ENCODE measurements at places on chromosomes 7 and 10.

DNA sequence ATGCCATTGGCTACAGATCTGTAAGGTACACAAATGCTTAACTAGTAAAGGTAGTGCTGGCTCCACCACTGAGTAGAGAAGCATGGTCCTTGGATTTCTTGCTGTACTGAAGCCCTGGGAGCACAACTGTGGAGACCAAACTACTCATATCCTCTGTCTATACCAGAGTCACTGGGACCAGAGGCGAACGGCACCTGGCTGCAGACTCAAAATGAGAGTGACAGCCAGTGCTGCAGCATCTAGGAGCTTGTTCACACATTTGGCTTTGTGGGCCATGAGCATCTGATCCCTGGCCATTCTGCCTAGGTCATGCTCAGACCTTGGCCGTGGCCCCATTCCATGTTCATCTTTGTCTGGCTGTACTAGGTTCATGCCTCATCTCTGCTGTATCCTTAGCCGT is 31.9 kb downstream of the LRRC18 start:
- no peak for DNase-seq

DNA sequence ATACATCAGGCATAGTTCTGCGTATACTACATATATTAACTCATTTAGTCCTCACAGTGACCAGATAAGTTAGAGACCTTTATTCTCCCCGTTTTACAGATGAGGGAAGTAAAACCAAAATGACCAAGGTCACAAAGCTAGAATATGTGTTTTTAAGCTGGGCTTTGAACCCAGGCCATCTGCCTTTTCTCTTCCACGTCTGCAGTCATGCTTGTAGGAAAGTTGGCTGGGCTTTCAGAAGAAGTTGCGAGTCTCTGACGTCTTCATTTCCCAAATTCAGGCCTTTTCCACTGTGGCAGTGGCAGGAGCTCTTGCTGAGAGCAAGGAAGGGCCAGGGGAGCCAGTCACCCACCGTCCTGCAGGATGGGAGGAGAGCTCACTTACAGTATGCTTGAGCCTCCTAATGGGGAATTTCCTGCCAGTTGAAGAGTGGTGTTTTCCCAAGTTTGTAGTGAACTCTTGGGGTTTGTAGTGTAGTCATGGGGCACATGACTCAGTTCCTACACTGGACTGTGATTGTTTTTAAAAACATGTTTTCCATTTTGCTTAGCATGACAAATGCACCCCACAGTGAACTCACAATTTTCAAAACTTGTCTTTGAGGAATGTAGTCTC is 34.2 kb downstream of the CYP17A1 start:
- DNase-seq, result no peak

GRCh38 chr7:99140813-99141212 is 3.1 kb downstream of the SMURF1 start:
- DNase-seq, result no peak

GRCh38 chr7:42055171-42055570 is 181.8 kb downstream of the GLI3 start:
- DNase-seq, result no peak

DNA sequence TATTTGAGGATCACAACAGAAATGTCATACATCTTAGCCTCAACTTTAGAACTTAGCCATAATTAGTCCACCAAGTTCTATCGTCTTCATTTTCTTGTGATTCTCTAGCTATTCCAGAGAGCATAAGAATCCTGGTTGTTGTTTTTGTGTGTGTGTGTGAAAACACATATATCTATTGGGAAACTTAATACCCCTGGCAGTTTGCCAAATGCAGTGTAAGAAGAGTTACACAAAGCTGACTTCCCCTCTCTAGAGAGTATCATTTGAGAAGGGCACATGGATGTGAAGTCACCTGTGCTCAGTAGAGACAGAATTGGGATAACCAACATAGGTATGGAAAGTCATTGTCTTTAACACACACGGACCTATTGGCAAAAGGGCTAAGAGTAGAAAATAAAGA is 19.3 kb downstream of the FOXI2 start:
- DNase-seq, result no peak

- no peak for DNase-seq
These were observed 276.1 kb downstream of the ELFN1 start for GRCh38 chr7:1946025-1946772.

- DNase-seq, result no peak
These were observed 478.0 kb downstream of the KCNMA1 start for GRCh38 chr10:77159538-77160110.

DNA sequence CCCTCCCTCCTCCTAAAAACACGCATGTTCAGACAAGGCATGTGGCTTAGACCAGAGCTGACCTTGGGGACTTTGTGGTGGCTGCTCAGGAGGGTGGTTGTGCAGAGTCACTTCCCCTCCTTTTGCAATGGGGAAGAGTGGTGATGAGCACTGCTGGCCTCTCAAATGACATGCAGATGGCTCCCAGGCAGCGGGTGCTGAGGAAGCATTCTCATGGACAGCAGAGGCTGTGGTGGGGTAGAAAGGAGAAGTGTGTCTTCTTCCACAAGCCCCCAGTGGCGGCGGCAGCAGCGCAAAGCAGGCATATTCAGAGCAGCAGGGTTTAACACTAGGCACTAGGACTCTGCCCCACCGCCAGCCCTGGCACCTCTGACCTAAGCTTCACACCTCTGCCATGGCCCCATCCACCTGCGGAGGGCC is 105.9 kb upstream of the ANLN start:
- no peak for DNase-seq

GRCh38 chr7:99860281-99861127 is 16.3 kb downstream of the OR2AE1 start:
- DNase-seq, result no peak

GRCh38 chr7:34886856-34887255 is 150.4 kb downstream of the DPY19L1 start:
- no peak for DNase-seq

GRCh38 chr10:52451817-52452216 is 137.7 kb downstream of the DKK1 start:
- no peak for DNase-seq

GRCh38 chr7:127870231-127870907 is 160.9 kb downstream of the LRRC4 start:
- no peak for DNase-seq

DNA sequence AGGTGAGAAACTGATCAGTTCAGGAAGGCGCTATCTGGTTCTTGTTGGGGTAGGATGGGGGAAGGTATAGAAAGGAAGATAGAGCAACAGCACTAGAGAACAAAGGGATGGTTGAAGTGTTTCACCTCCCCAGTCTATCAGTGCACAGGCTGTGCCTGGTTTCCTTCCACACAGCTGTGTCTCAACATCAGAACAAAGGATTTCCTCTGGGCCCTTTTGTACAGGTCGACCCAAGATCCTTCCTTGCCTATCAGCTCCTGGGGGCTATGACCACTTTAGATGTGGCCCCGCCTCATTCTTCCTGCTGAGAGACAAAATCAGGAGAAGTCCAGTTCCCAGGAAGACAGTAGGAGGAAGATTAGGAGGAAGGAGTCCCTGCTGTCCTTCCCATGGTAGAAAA is 65.6 kb downstream of the NAMPT start:
- no peak for DNase-seq

DNA sequence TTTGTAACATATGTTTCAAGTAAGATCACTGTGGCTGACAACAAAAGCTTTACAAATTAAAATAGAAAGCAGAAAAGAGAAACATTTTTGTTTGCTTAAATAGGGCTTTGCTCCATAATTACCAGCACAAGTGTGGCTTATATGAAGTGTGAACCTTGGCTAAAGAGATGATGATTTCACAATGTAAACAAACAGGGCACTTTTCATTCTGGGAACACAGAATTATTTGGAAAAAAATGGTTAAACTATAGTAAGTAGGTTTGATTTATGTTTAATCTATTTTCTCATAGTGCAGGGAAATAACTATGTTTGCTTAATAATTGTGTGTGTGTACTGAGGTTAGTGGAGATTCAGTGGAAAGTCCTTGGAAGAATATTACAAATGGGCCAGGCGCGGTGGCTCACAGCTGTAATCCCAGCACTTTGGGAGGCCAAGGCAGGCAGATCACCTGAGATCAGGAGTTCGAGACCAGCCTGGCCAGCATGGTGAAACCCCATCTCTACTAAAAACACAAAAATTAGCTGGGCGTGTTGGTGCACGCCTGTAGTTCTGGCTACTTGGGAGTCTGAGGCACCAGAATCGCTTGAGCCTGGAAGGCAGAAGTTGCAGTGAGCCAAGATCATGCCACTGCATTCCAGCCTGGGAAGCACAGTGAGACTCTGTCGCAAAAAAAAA is 19.1 kb upstream of the OTUD1 start:
- DNase-seq, result peak; percentile 8

DNA sequence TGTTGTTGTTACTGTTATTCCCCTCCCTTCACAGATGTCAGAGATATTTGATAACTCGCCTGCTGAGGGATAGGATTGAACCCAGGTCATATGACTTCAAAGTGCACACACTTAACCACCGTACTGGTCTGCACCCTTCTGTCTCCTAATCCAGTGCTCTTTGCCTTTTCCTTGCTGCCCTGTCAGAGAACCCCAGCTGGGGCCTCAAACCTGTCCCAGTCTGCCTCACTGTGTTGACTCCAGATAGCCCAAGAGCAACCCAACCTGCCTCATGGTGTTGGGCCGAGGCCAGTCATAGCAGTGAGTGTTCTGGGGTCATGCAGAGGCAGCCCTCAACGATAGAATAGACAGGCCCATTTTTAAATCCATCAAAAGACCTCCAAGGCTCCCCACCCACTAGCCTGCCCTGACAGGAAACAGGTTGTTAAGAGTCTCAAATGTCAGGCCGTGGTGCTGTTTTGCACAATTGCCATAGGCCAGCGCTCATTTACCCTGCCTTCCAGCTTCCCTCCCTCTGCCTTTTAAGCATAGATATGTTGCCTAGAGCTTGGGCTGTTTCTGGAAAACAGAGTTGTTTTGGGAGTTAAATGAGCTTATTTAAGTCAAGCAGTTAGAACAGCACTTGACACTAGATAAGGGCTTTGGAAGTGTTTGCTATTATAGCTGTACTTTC is 37.0 kb upstream of the PDCD4 start:
- no peak for DNase-seq

GRCh38 chr7:70005891-70006260 is 407.6 kb downstream of the AUTS2 start:
- no peak for DNase-seq

GRCh38 chr10:43054593-43054992 is 22.3 kb upstream of the RET start:
- no peak for DNase-seq

- peak; percentile 24 for DNase-seq
These were observed 6.8 kb downstream of the MYO1G start for GRCh38 chr7:44971902-44972441.

DNA sequence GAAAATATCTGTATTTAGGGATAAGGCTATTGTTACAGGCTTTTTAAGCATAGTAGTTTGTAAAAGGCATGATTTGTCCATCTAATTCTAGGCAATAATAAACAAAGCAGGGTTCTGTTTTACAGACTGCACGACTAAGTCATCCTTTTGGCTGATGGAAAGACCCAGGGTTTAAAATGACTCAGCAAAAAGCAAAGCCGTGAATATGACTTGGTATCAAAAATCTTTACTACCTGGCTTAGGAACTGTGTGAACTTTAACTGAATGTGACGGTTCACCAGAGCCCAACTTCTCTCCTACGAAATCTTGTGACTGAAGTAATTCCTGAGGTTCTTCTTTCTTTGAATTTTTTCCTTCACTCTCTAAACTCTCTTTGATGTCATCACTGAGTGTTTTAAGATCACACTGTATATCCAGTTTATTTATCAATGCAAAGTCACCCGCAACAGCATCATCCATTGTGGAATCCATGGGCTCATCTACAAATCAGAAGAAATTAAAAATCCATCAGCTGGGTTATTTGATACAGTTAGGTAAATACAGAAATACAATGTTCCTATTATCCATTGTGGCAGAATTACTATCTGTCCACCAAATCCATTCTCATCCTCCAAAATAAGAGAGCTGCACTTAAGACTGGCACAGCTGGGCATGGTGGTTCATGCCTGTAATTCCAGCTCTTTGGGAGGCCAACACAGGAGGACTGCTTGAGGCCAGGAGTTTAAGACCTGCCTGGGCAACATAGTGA is 17.0 kb downstream of the ATE1 start:
- no peak for DNase-seq

DNA sequence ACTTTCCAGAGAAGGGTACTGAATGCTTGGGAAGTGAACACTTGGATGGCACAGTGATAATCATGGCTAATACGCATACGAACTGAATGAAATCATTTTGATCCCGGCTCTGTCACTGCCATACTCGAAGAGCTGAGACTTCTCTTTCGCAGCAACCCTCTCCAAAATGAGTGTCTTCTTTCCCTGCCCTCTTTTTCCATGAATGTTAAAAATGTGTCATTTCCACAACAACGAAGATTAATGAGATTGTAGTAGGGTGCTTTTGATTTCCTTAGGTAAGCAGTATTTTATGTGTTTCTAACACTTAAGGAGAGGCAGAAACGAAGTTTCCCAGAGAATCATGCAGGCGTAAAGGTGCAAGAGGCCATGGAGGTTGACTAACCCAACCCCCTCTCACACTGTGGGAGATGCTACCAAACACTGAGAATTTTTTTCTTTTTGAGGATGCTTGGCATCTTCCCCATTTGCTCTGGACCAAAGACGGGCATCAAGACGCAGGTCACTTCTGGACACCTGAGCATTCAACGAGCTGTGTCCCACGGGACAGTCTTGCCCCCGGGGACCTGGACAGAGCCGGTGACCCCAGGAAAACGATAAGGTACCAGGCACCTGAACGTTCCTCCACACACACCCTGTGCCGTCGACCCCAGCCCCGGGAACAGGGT is 823 bp downstream of the COPG2 start:
- DNase-seq, result no peak

- DNase-seq, result no peak
These were observed 32.6 kb upstream of the UNCX start for GRCh38 chr7:1200045-1200444.

- DNase-seq, result peak; percentile 21
These were observed 2.3 kb downstream of the HKDC1 start for GRCh38 chr10:69222157-69223027.

GRCh38 chr10:71191551-71192076 is 20.8 kb upstream of the UNC5B start:
- DNase-seq, result no peak

DNA sequence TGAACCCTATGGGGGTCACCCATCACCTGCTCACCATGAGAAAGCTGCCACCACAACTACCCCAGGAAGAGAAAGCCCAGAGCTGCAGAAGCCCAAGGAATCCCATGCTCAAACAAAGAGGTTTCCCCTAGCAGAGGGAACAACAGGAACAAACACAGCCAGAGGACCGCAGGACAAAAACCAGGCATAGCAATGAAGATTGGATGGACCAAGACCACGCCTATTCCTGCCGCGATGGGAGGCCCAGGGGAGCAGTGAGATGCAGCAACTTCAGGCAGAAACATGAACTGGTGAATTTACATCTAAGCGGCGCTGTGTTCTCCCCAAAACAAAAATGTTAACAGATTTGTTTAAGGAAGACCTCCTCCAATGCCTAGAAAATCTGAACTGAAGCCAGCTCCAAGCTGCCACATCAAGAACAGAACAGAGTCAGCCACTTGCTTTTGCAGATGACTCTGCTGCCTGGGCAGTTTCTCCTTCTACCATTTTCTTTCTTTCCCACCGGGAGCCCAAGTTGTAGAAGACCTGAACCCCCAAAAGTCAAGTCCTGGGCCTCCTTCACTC is 134.2 kb upstream of the NEBL start:
- no peak for DNase-seq

Data from NCI-H2081 (cell line).